D721Med (cell line): ENCODE measurements at places on chromosomes 11 and 22.

DNA sequence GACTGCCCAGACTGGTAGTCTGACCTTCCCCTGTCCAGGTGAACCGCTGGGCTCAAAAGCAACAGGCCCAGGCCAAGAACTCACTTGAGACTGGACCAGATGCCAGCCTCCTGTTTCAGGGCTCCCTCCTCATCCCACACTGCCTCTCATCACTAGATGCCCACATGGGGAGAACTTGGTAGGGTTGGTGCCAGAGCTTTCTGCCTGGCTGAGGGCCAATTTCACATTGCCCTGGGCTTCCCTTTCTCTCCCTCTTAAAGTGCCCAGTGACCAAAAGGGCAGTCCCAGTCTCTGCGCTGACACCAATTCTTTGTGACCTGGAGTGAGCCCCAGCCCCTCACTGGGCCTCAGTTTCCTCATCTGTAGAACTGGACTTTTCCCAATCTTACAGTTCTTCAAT is 41.7 kb downstream of the C11orf58 start:
- no peak for DNase-seq

GRCh38 chr22:44860311-44860710 is 107.9 kb downstream of the ARHGAP8 start:
- no peak for DNase-seq

DNA sequence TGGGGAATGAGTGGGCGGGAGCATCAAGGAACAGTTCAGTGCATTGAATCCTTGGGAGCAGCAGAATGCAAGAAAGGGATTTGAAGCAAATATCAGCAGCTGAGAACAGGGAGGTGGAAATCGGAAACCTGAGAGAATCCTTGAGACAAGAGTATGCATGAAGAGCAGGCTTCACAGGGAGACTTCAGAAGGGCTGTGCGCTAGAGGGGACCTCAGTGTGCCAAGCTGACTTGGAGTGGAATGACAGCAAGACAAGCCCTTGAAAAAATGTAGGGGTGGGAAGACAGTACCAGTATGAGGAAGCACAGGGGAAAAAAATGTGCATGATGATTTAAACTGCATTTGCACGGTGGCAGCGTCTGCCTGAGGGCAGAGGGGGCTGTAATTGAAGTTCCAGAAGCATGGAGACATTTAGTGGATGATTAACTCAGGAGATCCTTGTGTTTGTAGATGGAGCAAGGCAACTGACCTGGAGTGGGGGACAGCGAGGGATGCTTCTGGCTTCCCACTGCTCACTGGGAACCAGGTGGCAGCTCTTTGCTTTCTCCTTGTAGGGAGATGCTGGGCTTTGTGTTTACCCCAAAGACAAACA is 204.9 kb upstream of the PLET1 start:
- DNase-seq, result no peak

- DNase-seq, result no peak
Observed at GRCh38 chr22:38314051-38314932, 2.9 kb downstream of the CSNK1E start.

GRCh38 chr11:36214480-36214879 is 74.7 kb downstream of the COMMD9 start:
- DNase-seq, result no peak

- no peak for DNase-seq
Observed at GRCh38 chr11:46309814-46310259, 32.4 kb downstream of the CREB3L1 start.

DNA sequence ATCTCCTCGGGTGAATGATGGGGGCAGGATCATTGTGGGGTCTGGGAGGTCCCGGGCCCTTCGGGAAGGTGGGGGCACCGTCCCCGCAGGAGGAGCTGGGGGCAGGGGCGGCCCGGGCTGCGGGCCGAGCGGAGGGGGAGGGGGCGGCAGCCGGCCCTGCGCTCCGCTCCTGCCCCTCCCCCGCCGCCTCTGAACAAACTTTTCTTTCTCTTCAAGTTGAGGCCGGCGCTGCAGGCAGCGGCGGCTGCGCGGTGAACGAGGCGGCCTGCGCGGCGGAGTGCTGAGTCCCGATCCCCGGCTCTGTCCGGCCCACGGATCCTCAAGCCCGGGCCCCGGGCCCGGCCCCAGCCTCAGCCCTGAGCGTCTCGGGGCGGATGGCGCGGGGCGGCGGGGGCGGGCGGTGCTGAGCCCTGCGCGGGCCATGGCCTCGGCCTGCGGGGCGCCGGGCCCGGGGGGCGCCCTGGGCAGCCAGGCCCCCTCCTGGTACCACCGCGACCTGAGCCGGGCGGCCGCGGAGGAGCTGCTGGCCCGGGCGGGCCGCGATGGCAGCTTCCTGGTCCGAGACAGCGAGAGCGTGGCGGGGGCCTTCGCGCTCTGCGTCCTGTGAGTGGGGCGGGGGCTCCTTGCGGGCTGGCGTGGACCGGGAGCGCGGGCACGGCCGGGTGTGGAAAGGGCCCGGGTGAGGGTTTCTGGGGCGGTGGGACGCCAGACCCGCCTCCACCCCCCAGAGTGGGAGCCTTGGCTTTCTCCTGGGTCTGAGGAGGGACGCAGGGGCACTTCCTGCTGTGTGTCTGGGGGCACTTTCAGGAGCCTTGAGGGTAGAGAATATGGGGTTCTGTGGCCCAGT is at the start of gene INPPL1:
TSS of gene INPPL1 (plus strand) at position 204 of the 847 bp plus-strand sequence. CDS start at position 422, 218 bp downstream.
- DNase-seq, result no peak

DNA sequence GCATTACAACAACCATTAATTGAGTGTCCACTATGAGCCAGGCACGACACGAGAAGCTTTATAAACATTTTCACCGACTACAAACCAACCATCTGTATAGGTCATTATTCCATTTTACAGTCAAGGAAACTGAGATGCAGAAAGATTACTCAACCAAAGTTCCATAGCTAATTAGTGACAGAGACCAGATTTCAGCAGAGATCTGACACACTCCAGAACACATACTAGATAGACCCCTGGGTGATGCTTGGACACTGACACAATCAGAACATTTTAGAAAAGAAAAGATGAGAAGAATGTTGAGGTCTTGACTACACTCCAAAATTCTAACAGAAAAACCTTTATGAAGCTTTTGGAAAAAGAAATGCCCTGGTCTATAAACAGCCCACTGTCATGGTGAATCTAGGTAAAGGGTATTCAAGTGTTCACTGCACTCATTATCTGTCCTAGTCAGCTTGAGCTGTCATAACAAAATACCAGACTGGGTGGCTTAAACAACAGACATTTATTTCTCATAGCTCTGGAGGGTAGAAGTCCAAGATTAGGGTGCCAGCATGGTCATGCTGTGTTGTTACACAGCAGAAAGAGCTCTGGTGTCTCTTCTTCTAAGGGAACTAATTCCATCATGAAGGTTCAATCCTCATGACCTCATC is 89.0 kb downstream of the RELT start:
- no peak for DNase-seq

- no peak for DNase-seq
Observed at GRCh38 chr11:113591117-113591516, 115.0 kb downstream of the TMPRSS5 start.

DNA sequence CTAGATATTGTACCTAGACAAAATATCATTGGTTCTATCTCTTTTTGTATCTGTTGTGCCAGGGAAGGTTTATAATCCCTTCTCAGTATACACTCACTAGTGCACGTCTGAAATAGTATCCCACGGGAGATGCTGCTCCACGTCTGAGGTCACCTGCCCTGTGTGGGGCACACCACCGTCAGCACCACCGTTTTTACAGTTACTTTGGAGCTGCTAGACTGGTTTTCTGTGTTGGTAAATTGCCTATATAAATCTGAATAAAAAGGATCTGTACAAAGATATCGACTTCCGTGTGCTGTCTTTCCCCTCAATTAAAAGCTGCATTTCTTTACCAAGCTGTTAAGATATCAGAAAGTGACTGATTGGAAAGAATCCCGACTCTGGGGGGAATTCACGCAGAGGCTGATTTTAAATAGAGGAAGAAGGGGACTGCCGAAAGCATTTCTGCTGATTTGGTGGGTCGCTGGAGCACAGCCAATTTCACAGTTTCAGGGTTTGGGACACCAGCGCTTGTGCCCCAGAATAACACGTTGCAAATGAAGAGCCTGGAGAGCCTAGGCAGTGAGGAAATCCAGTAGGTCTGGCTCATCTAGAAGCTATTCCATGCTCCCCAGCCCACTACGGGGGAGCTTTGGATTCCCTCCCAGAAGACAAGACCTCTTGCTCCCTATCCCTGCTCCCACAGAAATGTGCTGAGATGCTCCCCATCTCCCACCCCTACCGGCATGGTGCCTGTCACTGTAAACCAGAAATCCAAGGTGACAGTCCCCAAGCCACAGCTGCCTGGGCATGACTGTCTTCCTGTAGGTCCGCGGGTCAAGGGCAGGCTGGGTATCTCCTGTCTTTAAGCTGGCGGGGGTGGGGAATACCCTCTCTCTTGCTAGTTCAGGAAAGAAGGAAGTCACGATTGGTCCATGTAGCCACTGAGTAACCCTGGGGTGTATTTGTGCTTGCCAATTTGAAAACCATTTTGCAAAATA is 12.7 kb upstream of the MYO18B start:
- no peak for DNase-seq

GRCh38 chr22:32183625-32184024 is 21.2 kb downstream of the RFPL2 start:
- no peak for DNase-seq

DNA sequence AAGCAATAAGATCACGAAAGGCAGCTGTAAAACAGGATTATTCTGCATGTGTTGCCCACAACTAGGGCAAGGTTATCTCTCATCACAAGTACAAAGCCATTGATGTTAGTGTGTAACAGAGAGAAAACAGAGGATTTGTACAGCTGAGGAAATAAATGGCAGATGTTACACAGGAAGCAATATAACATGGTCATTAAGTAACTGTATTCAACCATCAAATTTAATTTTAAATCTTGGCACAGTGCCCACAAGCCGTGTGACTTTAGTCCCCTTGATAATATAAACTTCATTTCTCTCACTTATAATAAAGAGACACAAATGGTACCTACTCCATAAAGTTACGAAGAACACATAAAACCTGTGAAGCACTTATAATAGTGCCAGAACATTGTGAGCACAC is 17.3 kb downstream of the OR51E2 start:
- DNase-seq, result no peak

DNA sequence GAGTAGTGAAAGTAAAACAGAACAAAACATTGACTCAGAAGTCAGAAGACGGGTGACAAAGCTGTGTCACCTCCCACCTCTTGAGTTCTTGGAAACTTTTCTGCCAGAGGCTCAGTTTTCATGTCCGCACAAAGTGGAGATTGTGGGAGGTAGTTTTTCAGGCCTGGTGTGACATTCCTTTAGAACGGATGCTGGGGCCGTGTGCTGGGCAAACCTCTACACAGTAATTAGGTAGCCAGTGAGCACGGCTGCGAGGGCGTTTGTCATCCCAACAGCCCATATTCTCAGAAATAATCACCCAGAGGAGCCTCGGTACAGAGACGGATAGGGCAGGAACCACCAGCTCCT is 1054.4 kb downstream of the TBC1D22A start:
- no peak for DNase-seq

GRCh38 chr11:100739666-100740065 is 52.6 kb downstream of the ARHGAP42 start:
- DNase-seq, result no peak

GRCh38 chr11:20249378-20249777 is 89.1 kb upstream of the DBX1 start:
- DNase-seq, result no peak

DNA sequence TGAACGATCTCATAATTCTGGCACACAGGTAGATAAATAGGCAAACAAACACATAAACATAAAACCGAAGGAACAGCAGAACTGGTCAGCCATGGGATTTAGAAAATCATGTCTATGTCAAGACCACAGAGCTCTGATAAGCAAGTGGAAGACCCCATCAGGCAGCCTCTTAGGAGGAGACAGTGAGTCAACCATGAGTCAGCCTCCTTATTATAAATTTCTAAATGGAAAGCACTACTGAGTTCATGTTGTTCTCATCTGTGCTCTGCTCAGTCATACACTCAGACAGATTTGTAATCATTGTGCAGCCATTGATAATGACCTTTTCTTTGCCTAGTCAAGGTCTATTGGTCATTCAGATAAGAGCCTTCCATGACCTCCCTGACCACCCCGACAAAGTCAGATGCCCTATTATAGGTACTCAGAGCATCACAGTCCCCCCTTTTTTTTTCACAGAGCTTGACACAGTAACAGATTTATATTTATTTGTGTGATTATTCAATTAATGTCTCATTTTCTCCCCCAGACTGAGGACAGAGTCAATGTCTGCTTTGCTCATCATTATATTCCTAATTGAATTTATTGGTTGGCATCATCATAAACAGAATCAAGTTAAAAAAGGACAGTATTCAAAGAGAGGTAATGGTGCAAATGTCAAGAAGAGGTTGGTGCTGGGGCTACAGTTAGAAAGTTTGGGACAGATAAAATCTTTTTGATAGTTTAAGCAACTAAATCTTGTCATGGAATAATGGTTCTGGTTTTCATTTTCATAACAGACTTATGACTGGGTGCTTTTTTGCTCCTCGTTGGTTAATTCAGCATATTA is 579.7 kb upstream of the CCDC90B start:
- no peak for DNase-seq

GRCh38 chr11:93529707-93530467 is 13.3 kb downstream of the SMCO4 start:
- DNase-seq, result no peak

DNA sequence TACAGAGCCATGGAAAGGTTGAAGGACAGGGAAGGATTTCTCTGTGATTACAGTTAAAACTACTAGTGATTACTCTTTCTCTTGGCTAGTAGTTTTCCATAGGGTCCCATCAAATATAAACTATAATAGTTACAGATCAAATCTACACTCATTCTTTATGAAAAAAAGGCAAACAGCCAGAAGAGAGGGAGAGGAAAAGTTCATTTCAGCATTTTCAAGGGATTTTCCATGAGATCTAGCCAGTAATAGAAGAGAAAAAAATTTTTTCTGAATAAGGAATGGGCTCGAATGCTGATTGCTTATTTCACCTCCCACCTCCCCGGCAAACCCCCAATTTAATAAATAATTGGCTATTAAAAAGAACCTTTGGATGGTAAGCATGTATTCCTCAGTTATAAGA is 74.8 kb upstream of the BLID start:
- no peak for DNase-seq

- DNase-seq, result no peak
Observed at GRCh38 chr11:118916842-118917388, 8.8 kb downstream of the BCL9L start.

- no peak for DNase-seq
Observed at GRCh38 chr22:35657571-35658312, 9.5 kb downstream of the APOL6 start.

GRCh38 chr22:23709107-23709506 is 18.3 kb downstream of the RGL4 start:
- no peak for DNase-seq

GRCh38 chr11:38710262-38710661 is 2112.2 kb upstream of the RAG2 start:
- no peak for DNase-seq

- no peak for DNase-seq
Observed at GRCh38 chr11:39664023-39664422, 1795.4 kb downstream of the LRRC4C start.

DNA sequence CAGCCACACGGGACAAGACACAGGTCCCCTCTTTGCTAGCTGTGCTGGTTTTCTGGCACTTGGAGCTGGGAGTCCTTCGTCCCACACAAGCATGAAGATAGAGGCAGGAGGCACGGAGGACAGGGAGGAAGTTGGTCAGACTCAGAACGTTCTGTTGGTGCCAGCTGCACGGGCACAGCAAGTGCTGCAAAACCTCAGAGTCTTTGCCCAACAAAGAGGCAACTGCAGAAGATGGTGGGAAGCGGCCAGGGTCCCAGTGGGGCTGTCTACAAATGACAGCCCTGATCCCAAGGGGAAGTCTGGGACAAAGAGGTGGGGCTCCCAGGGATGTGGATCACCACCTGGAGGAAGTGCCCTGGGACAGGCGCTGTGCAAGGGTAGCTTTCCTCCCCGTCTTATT is 9.4 kb upstream of the OSM start:
- DNase-seq, result no peak
